ENCODE measurements at places on chromosomes 2 and 18. TPM values are rescaled to one million over a fixed set of nuclear protein-coding genes. Genes with fewer than 3 reads are reported as not detected.
A peak's percentile ranks its signal among the peaks of the same experiment; 100 is the strongest.

DNA sequence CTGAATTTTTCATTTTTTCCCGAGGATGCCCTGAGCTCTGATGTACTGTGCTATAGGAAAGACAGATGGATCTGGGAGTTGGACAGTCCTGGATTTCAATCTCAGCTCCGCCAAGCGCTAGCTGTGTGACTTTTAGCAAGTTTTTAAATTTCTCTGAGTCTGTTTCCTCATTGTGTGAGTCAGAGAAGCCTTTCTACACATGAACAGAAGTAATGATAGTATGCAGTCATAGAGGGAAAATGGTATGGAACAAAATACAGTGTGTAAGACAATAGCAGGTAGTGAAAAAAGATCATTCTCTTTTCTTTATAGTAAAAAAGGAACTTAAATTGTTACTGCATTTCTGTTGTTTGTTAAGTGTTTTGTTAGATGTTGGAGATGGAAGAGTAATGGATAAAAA is 52.4 kb upstream of the PPM1B start:
- no peak for DNase-seq

TNFAIP6 gene
- total RNA-seq, result 13.2 TPM

DNA sequence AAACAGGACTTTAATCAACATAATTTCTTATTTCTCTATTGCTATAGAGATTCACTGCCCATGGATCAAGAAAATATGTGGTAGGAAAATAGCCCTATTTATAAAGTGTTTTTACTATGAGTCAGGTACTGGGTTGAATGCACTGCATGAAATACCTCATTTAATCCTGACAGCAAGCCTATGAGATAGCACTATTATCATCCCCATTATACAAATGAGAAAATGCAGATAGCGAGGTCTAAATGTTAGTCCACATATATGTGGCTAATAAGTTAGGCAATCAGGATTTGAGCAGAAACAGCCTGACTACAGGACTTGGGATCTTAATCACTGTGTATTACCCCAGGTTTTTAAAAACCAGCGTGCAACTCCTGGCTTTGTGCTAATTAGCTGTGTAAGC is 8.5 kb upstream of the LYPD1 start:
- no peak for DNase-seq

- DNase-seq, result peak; percentile 77
Measured at GRCh38 chr2:112150447-112150846, 12.3 kb downstream of the FBLN7 start.

DNA sequence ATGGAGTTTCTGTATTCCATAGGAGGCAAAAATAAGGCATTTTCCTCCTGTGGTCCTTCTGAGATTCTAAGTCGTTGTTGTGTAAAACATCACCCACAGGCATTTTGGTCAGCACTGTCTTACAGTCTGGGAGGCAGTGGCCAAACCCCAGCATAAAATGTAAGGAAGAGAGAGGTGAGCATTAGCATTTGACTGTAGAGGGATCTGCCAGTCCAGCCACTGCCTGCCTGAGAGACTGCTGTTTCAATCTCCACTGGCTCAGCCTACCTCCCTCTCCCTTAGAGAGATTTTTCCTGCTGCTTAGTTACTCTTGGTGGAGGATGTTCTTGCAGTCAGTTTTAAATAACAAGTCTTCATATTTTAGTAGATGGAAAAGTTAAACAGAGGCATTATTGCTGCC is 77.0 kb downstream of the ARHGEF33 start:
- DNase-seq, result no peak

SLC35F5 gene
- total RNA-seq, result 186 TPM

DNA sequence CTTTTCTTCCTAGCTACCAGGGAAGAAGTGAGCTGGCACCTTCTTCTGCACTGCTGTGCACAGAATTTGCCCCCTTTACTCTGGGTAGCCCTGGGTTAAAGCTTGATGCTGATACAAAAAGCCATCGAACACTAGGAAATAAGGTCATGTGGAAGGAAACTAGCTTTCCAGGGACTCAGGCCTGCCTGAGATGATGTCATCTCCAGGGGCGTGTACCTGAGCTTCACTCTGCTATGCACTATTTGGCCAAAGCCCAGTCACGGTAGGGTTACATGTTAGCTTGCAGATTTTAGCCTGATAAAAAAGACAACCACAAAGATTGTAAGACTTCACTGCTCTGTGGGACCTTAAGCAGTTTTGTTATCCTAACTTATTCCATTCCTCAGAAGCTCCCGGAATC is 20.4 kb downstream of the EDAR start:
- DNase-seq, result no peak

IL36A gene
- not detected for total RNA-seq

DNA sequence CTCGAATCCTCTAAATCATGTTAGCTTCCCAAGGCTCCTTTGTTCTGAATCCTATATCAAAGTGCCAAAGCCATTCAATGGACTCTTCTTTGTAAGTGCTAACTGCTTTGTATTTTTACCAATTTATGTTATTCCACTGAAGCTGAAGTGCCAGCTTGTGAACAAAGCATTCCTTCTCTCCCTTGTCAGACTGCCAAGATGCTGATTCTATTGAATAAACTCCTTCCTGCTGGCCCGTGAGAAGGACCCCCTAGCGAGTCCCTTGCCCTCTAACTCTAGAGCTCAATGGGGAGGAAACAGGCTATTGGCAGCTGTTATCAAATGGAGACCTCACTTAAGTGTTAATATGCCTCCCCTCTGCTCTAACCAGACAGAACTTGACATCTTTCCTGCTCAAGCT is 1097.9 kb upstream of the CNTNAP5 start:
- DNase-seq, result no peak
